ENCODE measurements at places on chromosomes 7 and 10.

- no peak for DNase-seq
Measured at GRCh38 chr7:40542982-40543741, 408.4 kb downstream of the SUGCT start.

GRCh38 chr7:137601642-137602041 is 245.1 kb downstream of the DGKI start:
- DNase-seq = no peak

DNA sequence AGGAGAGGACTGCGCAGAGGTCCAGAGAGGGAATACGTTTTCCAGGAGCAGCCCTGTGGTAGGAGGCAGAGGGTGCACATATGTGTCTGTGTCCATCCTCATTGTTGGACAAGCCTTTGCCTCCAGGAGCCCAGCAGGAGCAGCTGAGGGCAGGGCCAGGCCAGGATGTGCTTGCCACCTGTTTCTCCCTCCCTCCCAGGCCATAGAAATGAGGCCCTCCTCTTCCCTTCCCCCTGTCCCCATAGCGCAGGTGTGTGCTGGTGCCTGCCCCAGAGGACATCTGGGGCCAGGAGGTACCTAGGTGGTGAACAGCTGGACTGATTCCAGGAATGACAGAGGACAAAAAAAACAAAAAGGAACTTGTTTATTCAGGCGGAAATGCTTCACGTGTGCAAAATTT is 10.5 kb upstream of the CXCL12 start:
- DNase-seq = no peak

DNA sequence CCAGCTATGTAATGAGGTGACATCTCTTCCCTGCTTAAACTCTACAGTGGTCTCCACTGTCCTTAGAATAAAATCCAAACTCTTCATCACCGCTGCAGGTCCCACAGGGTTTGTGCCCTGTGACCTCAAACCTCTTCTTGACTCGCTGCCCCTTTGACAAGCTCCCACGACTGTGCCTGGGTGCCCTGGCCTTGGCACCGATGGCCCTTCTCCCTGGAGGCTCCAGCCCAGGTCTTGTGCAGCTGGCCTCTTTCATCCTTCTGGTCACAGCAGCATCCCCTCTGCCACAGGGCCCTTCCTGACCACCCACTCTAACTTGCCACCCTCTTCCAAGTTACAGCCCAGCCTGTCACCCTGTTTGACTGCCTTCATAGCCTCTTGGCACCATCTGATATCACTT is 108.2 kb downstream of the DLG5 start:
- no peak for DNase-seq

DNA sequence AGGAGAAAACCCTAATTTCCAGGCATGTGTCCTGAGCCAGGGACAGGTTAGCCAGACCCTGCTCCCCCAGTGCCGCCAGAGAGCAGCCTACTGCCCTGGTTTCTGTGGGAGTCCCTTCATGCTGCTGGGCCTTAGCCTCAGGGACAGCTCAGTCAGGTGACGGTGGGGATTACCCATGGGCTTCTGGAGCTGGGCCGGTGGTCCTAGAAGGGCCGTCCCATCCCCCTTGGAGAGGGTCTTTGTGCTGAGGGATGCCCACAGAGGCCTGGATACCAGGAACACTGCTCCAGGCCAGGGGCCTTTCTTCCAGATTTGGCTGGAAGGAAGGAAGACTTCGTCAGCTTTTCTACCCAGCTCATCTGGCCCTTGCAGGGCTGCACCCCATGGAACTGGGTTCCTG is 71.4 kb upstream of the ZNF722 start:
- no peak for DNase-seq

DNA sequence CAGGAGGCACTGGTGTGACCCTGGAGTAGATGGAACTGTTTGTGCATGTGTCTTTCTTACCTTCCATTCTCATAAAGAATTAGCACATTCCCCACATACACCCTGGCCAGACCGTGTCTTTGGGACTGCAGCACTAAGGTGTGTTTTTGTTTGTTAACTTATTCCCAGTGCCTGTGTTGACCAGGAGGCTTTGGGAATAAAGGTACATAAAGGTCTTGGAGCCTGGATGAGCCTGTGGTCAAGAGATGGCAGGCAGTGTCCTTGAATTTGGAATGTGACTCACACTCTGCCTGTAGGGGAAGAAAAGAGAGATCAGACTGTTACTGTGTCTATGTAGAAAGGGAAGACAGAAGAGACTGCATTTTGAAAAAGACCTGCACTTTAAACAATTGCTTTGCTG is 137.6 kb downstream of the LYZL1 start:
- no peak for DNase-seq

DNA sequence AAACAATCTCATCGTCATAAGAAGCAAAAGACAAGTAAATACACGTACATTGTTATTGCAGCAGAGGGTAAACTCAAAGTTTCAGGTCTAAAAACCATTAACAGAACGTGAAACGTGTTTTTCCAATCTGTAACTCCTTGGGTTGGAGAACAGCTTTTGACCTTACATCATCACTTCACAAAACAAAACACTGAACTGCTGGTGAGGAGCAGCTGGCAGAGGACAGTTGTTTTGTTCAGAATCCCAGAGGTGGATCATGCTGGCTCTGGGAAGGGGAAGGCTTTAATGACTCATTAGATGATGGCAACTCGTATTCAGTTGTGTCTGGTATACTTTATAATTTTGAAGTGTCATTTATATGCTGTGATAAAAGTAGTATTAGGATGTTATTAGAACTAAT is 923.0 kb upstream of the CELF2 start:
- DNase-seq = no peak

GRCh38 chr7:82234457-82235049 is 209.0 kb downstream of the CACNA2D1 start:
- DNase-seq = no peak

DNA sequence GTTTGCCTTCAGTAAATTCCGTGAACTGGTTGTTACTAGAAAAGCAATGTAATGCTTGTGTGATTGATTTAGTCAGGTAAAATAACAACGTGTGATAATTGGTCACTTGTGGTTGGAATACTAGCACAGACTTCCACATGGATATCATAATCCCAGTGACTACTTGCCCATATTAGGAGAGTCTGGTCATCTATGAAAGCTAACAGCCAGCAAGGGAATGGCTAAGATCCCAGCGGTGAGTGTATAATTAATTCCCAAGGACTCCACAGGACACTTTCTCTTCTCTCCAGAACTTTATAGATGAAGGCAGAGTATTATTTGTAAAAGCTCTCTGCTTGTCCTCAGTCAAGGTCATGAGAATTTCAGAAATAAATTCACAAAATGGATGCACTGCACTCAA is 662.6 kb upstream of the TEX47 start:
- DNase-seq = no peak

DNA sequence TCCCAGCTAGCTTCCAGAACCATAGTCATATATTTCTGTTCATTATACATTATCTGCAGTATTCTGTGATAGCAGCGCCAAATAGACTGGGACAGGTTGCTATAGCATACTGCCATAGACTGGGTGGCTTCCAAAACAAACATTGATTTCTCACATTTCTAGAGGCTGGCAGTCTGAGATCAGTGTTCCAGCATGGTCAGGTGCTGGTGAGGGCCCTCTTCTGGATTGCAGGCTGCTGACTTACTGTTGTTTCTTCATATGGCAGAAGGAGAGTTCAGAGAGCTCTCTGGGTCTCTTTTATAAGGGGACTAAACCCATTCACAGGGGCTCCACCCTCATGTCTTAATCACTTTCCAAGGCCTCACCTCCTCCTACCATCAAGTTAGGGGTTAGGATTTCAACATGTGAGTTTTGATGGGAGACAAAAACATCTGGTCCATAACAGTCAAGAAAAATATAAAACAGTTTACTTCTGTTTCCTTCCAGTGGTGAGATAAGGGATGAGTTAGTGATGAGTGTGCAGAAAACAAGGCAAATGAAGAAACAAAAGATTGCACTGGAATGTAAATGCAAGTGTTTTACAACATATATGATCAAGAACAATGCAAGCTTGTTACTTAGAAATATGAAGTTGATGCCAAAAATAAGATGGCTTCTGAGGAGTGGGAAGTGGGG is 399.0 kb upstream of the C7orf33 start:
- no peak for DNase-seq

- no peak for DNase-seq
Measured at GRCh38 chr7:40133561-40134427, 628 bp downstream of the MPLKIP start.

DNA sequence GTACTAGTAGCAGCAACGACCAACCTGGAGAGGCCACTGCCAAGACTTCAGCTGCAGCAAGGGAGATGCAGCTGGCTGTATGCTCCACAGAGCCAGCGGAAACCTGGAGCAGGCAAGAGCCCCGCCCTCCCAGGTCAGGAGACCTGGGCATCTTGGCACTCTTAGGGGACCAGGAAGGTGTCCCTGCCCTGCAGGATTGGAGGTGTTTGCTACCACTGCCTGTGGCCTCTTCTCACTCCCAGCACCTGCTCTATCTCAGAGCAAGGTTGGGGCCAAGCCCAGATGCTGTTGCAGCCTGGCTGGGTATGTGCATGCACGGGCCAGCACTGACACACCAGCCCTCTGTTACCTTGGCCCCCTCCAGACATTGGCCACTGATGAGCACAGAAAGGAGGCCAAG is 1512.8 kb downstream of the REEP3 start:
- no peak for DNase-seq

- DNase-seq = no peak
Measured at GRCh38 chr10:117542706-117543224, at the start of gene EMX2. Gene EMX2 (plus strand): TSS chr10:117542746. CDS start chr10:117543268, 522 bp downstream.

DNA sequence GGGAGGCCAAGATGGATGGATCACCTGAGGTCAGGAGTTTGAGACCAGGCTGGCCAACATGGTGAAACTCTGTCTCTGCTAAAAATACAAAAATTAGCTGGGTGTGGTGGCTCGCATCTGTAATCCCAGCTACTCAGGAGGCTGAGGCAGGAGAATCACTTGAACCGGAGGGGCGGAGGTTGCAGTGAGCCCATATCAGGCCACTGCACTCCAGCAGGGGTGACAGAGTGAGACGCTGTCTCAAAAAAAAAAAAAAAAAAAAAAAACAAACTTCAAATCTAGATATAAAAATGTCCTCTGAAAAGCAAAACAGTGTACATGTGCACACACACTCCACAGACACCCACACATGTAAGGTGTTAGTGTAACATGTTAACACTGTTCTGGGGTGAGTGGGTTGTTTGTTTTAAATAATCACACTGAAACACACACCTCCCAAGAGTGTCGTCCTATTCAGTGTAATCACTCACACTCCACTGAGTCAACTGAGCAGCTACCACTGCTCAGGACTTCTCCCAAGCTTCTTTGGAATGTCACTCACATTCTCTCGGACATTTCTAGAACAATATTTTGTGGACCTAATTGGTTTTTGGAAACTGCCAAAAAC is 12.8 kb upstream of the RGS10 start:
- no peak for DNase-seq

GRCh38 chr10:131710142-131710861 is 190.5 kb upstream of the PPP2R2D start:
- DNase-seq = no peak

- DNase-seq = no peak
Measured at GRCh38 chr7:115299397-115300037, 377.6 kb downstream of the MDFIC start.

DNA sequence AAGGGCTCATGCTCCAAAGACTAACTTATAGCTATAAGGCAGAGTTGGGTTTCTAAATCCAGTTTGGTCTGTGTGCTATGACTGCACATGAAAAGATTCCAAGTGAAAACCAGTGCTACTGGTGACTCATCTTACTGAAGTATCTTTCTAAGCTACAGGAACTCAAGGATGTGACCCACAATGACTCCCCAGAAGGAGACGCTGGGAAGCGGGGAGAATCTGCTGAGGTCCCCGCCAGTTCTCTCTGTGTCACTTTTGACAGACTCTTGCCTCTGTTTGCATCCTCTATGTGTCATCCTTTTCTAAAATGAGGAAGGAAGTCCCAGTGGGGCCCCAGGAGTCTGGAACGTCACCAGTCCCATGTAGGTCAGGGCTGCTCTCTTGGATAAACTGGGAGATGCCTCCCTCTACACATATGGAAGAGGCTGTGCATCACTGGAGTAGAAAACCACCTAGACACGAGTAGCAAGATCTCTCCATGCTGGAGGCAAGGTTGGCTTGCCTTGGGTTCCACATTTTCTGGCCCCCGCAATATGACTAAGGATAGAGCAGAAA is 28.8 kb upstream of the GPR26 start:
- no peak for DNase-seq

DNA sequence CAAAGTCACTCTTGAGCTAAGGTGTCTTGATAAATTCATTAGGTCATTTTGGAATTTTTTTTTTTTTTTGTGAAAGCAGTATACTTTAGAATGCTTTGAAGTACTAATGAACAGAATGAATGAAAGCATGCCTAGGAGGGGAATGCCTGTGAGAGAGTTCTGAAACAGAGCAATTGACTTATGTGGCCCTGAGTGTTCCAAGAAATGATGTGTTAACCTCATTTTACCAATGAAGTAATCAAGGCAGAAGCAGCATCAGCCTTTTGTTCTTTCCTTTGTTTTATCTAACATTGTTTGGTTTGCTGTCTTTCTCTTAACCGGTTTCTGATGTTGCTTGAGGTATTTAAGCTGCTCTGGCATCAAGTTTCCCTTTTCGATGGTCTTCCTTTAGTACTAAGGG is 154.6 kb upstream of the HGF start:
- DNase-seq = no peak

- DNase-seq = no peak
Measured at GRCh38 chr10:4685904-4686643, 139.9 kb upstream of the AKR1E2 start.

DNA sequence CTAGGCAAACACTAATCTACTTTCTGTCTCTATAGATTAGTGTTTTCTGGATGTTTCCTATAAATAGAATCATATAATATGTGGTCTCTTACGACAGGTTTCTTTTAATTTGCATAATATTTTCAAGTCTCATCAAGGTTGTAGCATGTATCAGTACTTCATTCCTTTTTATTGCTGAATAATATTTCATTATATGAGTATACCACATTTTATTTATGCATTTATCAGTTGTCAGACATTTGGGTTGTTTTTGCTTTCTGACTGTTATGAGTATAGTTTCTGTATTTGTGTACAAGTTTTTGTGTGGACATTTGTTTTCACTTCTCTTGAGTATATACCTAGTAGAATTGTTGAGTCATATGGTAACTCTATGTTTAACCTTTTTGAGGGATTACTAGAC is 48.2 kb downstream of the SHOC2 start:
- DNase-seq = no peak

DNA sequence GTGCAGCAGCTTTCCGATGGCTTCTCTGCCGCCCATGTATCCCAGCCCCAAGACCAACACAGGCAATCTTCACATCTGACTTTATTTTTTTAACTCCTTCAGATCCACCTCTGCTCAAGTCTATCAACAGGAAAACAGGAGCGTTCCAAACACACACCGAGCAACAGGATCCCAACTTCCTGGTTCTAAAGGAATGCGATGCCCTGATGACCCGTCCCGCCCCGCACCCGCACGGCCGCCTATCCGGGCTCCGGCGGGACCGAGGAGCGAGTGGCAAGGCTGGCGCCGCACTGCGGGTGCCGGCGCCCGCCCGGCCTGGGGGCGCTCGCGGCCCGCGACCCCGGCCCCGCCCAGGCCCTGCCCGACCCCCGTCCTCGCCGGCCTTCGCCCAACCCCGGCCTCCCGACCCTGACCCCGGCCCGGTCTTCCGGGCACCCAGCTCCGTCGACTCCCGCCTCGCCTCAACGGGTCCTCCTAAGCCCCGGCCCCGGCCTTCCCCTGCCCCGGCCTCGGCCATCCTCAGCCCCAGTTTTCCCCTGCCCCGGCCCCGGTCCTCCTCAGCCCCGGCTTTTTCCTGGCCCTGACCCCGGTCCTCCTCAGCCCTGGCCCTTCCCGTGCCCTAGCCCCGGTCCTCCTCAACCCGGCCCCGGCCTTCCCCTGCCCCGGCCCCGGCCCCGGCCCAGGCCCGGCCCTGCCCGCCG is 730 bp downstream of the LARP4B start:
- peak; percentile 27 for DNase-seq

- no peak for DNase-seq
Measured at GRCh38 chr7:54180796-54181195, 361.4 kb upstream of the VSTM2A start.

Measured in stimulated activated CD4-positive, alpha-beta T cell treated with anti-CD3 and anti-CD28 coated beads, Interleukin-2, amount 100 ng/mL, for 24 hours (primary cell).